ENCODE measurements at places on chromosomes 6 and 20.

GRCh38 chr20:43983359-43983758 lies 68.7 kb downstream of the TOX2 start:
- DNase-seq = no peak

- no peak for DNase-seq
Measured at GRCh38 chr6:137954253-137954652, 87.2 kb downstream of the TNFAIP3 start.

- DNase-seq = no peak
Measured at GRCh38 chr20:61186771-61187472, 65.1 kb upstream of the CDH4 start.

DNA sequence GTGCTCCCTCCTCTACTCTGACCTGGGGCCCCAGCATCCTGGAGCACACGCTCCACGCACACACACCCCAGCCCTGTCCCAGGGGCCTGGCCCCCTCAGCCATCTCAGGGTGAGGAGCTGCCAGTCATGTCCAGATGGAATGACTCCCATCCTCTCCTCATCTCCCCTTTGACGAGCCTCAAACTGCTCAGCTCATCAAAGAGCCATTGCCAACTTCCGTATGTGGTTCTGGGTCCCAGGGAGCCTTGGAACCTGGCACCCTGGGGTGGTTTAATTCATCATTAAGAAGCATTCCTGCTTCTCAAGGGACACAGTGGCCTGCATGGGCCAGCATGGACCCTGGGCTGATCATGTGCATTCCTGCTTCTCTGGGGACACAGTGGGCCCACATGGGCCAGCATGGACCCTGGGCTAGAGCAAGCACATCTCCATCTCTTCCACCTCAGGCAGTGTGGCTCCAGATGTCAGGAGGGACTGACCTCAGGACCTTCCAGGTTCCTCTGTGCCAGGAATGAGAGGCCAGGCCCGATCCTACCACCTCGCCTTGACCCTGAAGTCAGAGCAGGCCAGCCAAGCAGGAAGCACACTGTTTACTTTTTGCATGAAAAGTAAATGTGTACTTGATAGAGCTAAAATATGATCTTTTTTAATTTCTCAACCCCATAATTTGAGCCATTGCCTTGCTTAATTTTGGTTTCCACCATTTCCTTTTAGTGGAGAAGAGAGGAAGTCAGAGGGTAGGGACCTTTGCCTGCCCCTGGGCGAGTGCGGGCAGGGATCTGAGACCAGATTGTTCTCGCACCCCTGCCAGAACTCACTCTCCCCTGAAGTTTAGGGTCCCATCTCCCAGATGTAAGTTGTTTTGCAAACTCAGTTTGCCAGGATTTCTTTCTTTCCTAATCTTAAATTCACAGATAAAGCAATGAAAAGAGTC lies 26.1 kb downstream of the SPATA2 start:
- no peak for DNase-seq

DNA sequence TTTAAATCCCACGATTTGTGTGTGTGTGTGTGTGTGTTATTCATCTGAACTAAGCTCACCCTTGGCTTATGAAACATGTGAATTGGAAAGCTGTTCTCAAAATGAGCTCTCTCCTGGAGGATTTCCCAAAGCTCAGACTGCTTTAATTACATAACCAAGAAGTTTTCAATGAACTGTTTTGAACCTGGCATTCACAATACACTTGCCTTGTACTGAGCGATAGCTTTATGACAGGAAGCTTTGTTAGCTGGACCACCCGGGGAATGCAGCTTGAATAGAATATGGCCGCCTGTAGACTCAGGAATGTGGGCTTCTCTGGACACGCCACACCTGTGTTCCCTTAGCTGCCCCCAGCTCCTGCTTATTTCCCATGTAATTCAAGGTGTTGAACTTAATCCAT lies 71.4 kb upstream of the PREP start:
- DNase-seq = no peak

GRCh38 chr6:158131926-158132325 lies 36.1 kb downstream of the SERAC1 start:
- no peak for DNase-seq

- DNase-seq = no peak
Measured at GRCh38 chr20:9241232-9241692, 172.4 kb downstream of the PLCB4 start.

- no peak for DNase-seq
Measured at GRCh38 chr20:37839432-37839827, 63.5 kb upstream of the VSTM2L start.

DNA sequence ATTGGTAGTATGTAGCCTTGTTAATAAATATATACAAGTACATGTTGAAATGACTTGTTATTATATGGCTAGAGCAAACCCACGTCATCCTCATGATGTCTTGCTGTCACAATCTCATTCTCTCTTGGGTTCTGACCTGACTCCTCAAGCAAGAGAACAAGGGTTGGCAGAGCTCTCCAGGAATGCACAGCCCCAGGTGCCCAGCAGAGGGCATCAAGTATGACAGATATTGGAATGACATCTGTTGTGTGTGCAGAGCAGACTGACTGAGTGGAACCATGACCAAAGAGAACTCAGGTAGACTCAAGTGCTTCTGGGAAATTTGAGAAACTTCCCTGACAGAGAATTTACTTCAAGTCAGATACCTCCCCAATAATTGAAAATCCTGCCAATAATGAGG lies 90.6 kb downstream of the PAX1 start:
- DNase-seq = no peak

DNA sequence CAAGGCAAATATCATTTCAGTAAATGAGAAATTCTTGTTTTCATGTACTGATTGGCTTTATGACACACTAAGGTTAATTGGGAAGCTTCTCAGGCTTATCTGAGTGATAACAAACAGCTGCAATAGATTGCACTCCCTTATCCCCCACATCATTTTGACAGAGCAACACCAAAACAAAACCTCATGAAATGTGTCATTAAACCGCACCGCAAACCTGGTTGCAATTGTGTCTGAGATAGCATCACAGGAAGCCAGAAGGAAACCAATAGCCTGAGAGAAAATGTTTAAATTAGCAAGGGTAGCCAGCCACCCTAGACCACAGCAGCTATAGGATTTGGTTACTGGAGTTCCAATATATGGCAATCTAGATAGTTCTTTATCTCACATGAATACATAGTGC lies 31.6 kb upstream of the LAMA4 start:
- DNase-seq = no peak

DNA sequence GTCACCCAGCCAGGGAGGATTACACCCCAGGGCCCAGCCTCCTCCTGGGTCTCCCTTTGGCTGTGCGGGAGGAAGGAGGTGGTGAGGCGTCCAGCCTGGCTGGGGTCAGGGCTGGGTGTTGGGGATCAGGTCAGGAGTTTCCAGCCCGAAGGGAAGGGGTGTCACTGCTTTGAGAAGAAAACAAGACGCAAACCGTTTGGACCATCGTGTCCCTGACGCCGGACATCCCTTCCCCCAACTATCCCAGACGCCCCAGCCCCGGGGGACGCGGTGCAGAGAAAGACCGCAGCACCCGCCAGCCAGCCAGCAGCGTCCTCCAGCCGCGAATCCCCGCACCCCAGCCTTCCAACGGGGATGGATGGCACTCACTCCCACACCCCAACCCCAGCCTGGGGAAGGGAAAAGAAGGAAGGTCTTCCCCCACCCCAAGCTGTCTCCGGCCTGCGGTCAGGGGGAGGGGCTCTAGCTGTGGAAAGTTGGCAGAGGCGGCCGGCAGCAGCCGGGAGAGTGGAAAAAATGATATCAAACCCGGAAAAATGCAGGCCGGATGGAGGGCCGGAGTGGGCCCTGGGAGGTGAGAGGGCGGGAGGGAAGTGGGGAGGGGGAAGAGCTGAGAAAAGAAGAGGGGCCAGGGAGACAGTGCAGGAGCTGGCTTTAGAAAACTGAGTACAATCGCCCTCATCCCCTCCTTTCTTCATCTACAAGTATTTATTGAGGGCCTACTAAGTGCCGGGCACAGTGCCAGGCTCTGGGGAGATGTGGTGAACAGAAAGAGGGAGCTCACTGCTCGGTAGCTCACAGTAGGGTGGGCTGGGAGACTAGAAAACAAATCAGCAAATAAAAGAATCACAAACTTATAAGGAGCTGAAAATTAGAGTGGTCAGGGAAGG lies 10.6 kb downstream of the REM1 start:
- DNase-seq = no peak

DNA sequence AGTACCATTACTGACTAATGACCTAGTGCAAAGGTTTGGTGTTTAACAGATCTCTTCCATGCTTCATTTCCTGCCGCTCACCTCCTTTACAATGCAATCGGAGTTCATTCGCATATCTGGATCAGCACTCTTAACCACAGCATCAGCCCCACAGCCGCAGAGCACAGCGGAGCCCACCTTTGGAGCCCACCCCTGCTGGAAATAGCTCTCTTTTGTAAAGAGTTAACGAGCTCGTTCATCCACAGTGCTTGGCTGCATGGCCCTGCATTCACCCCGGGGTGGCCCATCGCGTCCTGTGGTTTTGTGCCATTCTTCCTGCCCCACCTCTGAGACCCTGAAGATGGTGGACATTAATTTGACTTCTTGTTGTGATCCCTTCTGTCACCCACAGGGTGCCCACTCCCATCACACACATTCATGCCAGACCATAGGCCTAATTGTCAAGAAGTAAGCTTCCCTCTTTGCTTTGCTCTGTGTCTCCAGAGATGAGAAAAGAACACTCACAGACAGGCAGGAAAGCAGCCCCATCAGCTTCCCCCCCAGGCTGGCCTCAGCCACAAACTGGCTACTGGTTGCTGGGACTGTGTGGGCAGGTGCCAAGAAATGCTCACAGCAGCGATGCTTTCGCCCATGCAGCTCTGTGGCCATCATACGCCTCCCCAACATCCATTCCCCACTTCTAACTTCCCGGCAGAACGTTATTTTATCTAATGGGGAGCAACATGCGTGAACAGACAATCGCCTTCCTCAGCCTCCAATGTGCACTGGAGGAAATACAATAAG lies 167.0 kb downstream of the LRFN2 start:
- no peak for DNase-seq

DNA sequence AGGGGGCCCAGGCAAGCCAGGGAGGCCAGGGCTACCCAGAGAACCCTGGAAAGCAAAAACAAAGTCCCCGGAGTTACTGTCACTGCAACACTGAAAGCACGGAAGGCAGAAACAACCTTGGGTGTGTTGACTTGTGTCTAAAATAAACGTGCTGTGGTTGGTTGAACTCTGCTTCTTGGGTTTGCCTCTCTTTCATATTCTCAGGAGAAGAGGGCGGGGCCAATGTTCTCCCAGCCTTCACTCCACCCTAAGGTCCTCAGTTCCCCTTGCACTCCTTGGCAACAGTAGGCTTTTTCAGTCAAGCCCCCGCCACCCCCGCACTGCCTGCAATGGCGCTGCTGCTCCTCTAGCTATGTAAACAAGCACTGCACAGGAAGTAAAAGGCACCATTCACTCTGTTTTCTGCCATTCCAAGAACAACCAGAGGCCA lies 60.9 kb downstream of the COL9A1 start:
- DNase-seq = no peak

DNA sequence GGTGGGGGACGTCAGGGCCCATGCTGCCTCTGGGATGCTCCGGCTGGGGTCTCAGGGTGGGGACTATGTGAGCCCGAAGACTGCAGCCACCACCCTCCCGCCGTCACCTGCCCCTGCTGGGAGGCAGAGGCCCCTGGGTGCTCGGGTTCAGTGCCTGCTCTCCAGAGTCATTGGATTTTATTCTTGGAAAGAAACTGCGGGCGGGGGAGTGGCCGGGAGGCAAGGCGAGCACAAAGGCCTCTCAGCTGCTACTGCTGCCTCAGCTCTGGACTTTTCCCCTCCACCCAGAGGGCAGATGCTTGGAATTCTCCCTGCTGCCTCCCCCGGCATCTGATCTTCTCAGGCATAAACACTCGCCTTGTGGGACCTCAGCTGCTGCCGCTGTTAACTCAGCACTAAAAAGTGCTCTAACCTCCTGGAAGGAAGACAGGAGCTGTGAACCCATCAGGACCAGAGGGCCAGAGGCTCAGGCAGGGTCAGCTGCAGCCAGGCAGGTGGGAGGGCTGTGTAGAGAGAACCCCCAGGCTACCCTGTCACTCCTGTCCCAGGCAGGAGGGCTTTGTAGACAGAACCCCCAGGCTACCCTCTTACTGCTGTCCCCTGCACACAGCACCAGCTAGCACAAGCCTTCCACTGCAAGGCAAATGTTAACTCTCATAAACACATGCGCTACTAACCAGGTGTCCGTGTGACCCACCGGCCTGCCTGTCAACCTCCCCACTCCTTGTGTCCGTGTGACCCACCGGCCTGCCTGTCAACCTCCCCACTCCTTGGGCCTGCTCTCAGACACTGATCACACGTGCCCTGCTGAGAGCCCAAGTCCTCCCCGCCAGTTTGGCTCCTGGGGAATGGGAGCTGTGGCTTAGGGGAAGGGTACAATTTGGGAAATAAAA lies 9.4 kb upstream of the FRMD1 start:
- no peak for DNase-seq

DNA sequence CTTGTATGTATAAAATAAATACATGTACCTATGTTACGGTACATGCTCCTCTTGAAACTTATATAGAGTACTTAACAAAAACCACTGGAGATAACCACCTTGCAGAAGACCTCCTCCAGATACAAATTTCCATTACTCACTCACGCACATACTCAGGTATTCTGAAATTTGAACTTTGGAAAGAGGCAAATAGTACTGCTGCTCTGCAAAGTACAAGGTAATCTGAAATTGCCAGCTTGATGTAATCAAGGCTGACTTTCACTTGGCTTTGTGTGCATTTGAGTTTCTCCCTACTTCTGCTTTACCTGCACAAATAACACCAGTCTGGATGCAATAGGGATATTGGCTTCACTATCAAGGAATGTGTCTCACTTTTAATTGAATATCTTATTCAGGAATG lies 123.6 kb downstream of the FOXA2 start:
- no peak for DNase-seq

Data from stimulated activated CD8-positive, alpha-beta memory T cell treated with anti-CD3 and anti-CD28 coated beads, Interleukin-15, amount 100 ng/mL, for 24 hours (primary cell).